ENCODE measurements at places on chromosomes 6 and 20.

DNA sequence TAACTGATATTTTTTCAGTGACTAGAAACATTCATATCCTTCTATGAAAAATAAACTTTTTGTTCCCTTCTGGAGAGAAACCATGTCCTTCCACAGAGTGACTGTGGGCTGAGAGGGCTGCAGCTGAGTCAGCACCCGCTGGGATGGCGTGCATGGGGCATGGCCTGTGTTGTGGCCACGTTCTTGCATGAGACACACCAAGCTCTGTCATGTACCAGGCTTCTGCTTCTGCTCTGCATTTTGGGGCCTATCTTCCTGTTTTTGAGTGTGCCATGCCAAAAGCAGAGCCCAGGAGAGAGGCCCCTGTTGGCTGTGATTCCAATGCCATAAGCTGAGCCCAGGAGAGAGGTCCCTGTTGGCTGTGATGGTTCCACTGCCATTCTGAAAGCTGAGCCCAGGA lies 10.8 kb downstream of the APMAP start:
- DNase-seq: no peak

GRCh38 chr20:35517125-35517524 lies 12.3 kb downstream of the C20orf173 start:
- DNase-seq: no peak

DNA sequence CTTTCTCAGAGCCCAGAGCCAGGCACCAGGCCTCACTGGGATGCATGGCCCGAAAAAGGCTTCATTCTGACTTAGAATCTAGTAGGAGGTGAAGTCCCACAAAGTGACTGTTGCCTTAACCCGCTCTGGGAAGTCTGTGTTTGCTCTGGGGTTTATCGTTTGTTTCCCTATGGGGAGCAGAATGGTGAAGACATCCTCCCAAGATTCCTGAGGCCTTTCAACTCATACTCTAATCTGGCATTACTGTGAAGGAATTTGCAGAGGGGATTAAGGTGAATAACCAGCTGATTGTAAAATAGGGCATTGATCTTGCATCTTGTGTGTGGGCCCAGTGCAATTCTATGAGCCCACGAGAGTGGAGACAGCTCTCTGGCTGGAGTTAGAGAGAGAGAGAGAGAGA lies 67.8 kb downstream of the CDH26 start:
- DNase-seq: no peak

- DNase-seq: peak; percentile 9
These were observed 109.0 kb upstream of the SUPT3H start for GRCh38 chr6:45486736-45487135.

- DNase-seq: no peak
These were observed 16.3 kb downstream of the TXLNB start for GRCh38 chr6:139275279-139276055.

- no peak for DNase-seq
These were observed 197.5 kb upstream of the COL21A1 start for GRCh38 chr6:56444855-56445254.

DNA sequence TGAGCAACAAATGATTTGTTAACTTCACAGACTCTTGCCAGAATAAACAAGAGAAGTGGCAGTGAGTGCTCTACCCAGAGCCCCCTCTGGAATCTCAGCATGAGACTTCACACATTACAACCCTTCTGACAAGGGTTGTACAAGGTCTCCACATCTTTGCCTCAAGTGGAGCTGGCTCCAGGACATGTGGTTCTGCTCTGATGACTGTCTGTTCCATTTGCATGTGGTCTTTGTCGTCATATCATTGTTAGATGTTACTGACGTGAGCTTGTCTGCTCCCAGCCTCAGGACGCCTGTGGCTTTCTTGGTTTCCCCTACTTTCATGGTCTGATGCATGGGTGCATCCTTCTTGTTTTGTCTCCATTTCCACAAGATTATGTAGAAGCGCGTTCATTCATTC lies 115.0 kb downstream of the SLC24A3 start:
- no peak for DNase-seq

DNA sequence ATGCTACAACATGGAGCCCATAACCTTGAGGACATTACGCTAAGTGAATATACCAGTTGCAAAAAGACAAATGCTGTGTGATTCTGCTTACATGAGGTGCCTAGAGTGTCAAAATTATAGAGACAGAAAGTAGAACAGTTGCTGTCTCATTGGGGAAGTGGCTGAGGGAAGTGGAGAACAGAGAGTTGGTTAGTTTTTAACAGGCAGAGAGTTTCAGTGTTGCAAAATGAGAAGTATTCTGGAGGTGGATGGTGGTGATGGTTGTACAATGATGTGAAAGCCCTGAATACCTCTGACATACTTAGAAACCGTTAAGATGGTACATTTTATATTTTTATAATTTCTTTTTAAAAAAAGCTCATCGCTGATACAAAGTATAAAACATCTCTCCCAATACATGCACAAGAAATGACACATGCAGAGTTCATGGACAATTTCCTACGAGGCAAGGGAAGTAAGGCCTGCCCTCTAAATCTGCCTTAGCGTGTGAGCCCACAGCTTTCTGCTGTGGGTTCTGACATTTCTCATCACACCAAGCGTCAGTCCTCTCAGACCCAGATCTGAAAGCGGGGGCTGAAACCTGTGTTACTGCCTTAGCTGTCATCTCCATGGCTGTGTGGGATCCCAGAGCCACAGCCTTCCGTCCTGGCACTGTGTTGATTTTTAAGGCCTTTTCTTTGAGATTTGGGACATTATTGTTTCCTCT lies 126.0 kb downstream of the RNASET2 start:
- DNase-seq: peak; percentile 80

Measured in GM12878 (cell line).